Activated CD4-positive, alpha-beta T cell treated with anti-CD3 and anti-CD28 coated beads, Interleukin-2, amount 10 ng/mL, durations not matched to agents 7 days and 5 days (primary cell): ENCODE measurements at places on chromosomes 7 and 10.

- no peak for DNase-seq
- no peaks in the 10 kb centered on the region for H3K27me3 ChIP-seq
- H3K4me1 ChIP-seq, result peaks cover 51% of the 10 kb centered on the region
- H3K27ac ChIP-seq, result no peak overlapping the region
Measured at GRCh38 chr7:74178632-74179031, 4.5 kb downstream of the EIF4H start.

GRCh38 chr10:72334196-72334824, 20.4 kb downstream of the DNAJB12 start:
- H3K27me3 ChIP-seq, result no peaks in the 10 kb centered on the region
- H3K4me1 ChIP-seq, result peaks cover 81% of the 10 kb centered on the region
- DNase-seq, result no peak
- H3K36me3 ChIP-seq, result peaks cover 32% of the 10 kb centered on the region
- peak overlapping the region; percentile 33 for H3K4me3 ChIP-seq

- H3K27me3 ChIP-seq, result peaks cover 7% of the 10 kb centered on the region
- no peak overlapping the region for H3K27ac ChIP-seq
- H3K4me3 ChIP-seq, result no peak overlapping the region
- H3K4me1 ChIP-seq, result peaks cover 9% of the 10 kb centered on the region
- DNase-seq, result no peak
Measured at GRCh38 chr7:45401155-45401554, 173.0 kb upstream of the ADCY1 start.

GRCh38 chr7:93178213-93178612, 30.0 kb upstream of the SAMD9L start:
- DNase-seq, result no peak
- no peaks in the 10 kb centered on the region for H3K4me1 ChIP-seq
- H3K27me3 ChIP-seq, result peaks cover 51% of the 10 kb centered on the region
- no peak overlapping the region for H3K27ac ChIP-seq

GRCh38 chr7:145327646-145328045, 491.8 kb upstream of the TPK1 start:
- no peaks in the 10 kb centered on the region for H3K36me3 ChIP-seq
- H3K27ac ChIP-seq, result no peak overlapping the region
- H3K4me1 ChIP-seq, result no peaks in the 10 kb centered on the region

DNA sequence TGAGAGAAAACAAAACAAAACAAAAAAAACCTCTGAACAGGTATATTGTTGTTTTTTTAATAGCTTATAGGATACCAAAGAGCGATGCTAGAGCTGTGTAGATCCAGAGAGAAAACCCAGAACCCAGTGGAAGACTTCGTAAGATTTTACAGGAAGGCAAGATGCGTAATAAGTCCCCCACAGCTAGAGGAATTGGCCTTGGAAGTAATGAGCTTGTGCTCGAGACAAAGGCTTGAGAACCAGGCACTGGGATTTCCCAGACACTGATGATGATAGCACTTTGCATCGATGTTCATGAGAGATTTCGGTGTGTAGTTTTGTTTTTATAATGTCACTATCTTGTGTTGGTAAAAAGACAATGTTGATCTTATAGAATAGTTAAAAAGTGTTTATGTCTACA, 821.5 kb upstream of the IGFBP3 start:
- no peak for DNase-seq
- H3K4me1 ChIP-seq, result no peaks in the 10 kb centered on the region
- H3K27ac ChIP-seq, result no peak overlapping the region
- no peak overlapping the region for H3K4me3 ChIP-seq
